Naive thymus-derived CD8-positive, alpha-beta T cell (primary cell): ENCODE measurements at places on chromosomes 16 and 17.

GRCh38 chr17:80883831-80884735 lies 107.6 kb upstream of the CHMP6 start:
- no peak for DNase-seq

- DNase-seq, result peak; percentile 38
Observed at GRCh38 chr17:45895304-45895968, 1.1 kb downstream of the MAPT start.

DNA sequence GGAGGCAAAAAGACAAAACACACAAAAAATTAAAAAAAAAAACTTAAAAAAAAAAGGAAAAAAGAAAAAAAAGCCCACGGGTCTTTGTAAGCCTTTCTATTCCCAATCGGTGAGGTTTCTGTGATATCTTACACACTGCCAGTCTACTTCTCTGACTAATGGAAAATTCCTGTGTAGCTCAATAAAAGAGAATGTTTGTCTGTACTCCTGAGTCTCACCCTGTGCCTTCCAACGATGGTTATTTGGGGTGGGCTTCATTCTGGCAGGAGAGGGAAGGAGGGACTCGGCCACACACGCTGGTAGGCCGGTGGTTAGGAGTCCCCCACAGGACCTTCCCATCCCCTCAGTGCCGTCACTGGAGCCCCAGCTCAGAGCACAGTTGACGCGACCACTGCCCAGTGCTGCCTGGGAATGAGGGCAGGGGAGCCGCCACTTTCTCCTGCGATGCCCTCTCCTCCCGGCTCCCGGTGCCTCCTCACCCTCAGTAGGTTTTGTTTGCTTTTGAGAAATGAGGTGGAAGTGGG lies 68.0 kb downstream of the AMFR start:
- no peak for DNase-seq

DNA sequence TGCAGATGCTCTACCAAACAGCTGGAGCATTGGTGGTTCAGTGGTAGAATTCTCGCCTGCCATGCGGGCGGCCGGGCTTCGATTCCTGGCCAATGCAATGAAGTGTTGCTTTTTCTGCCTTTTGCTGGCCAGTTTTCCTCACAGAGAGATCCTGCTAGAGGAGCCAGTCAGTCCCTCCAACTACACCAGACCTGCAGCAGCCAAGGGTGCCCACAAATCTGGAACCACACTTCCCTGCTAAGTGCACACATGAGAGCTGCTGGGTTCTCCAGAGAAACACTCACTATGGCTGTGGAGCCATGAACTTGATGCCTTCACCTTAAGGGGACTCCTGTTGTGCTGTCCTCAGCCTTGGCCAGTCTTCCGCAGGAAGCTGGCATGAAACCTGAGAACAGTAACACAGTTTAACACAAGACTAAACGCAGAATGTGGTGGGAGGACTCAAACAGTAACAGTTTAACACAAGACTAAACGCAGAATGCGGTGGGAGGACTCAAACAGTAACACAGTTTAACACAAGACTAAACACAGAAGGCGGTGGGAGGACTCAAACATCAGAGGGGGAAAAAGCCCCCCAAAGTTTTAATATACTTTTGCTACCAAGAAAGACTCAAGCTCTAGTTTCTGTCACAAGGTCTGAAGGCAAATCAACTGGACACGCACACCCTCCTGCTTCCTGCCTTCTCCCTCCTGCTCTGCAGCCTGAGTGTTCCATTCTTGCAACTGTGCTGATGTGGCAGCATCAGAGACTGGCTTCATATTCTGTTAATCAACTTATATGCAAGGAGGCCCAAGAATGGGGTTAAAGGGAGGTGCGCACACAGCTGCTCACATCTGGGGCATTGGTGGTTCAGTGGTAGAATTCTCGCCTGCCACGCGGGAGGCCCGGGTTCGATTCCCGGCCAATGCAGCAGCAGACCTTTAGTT lies 12.0 kb downstream of the VAC14 start:
- DNase-seq, result no peak

GRCh38 chr16:353404-354290 lies 1.1 kb upstream of the AXIN1 start:
- peak; percentile 12 for DNase-seq

DNA sequence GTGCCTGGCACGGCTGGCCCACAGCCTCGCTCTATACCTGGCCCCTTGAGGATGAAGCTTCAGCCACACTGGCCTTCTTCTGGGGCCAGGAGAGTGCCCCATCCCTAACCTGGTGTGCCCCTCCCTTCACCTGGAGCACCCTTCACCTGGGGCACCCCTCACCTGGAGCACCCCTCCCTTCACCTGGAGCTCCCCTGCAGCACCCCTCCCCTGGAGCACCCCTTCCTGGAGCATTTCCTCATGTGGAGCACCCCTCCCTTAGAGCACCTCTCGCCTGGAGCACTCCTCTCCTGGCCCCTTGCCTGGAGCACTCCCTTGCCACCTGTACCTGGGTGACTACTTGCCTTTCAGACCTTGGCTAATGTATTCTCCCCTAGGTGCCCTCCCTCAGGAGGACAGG lies 2.4 kb upstream of the FBXL16 start:
- DNase-seq, result no peak

DNA sequence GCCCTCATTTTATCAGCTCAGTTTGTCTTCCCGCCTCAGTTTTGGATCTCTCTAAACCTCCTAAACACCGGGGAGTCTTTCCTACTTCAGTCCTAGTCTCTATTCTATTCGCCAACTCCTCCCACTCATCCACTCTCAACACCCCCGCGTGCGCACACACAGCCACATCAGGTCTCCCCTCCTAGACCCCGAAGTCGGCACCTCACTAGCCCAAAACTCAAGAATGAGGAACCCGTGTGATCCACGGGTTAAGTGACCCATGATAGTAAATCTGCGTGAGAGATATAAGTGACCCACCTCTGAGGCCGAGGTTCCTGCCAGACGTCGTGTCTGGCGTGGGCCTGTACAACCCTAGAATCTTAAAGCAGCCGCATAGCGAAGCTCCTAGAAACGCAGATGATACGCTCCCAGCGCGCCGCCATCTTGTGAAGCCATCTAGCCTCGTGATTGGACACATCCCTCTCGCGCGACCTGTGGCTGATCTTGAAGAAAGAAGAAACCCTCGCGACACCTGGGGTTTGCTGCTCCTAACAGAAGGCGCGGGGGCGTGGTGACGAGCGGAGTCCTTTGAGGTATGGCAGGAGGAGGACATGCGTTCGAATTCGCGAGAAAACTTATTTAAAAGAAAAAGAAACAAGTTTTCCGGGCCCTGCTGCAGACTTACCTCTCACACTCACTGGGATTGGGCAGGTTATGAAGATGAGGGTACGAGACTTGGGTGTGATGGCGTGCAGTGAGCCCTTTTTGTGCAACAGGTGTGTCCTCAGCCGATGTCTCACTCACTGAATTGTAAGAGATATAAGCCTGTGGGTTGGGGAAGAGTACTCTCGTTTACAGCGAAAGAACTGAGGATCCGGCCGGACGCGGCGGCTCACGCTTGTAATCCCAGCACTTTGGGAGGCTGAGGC lies at the start of gene METTL16:
Gene METTL16, minus strand, starts transcription at position 427 of the 908 bp plus-strand sequence. CDS start 9,557 bp downstream, outside the sequence.
- DNase-seq, result peak; percentile 96

DNA sequence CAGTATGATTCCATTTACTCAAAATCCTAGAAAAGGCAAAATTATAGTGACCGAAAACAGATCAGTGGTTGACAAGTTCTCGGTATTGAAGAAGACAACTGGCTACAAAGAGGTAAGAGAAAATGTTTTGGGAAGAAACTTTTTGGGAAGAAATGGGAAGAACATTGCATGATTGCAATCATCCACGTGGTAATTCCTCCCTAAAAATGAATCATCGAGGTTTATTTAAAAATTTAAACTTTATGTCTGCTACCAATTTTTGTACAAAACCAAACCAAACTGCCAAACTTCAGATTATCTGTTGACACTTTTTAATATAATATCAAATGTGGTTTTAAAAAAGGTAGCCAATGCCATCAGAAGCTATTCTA lies 8.1 kb downstream of the SMURF2 start:
- no peak for DNase-seq

GRCh38 chr17:52048137-52048898 lies 110.2 kb downstream of the CA10 start:
- no peak for DNase-seq

GRCh38 chr16:85169333-85170065 lies 57.2 kb upstream of the CIBAR2 start:
- no peak for DNase-seq

- DNase-seq, result no peak
Observed at GRCh38 chr17:79038545-79039135, 14.7 kb downstream of the C1QTNF1 start.

DNA sequence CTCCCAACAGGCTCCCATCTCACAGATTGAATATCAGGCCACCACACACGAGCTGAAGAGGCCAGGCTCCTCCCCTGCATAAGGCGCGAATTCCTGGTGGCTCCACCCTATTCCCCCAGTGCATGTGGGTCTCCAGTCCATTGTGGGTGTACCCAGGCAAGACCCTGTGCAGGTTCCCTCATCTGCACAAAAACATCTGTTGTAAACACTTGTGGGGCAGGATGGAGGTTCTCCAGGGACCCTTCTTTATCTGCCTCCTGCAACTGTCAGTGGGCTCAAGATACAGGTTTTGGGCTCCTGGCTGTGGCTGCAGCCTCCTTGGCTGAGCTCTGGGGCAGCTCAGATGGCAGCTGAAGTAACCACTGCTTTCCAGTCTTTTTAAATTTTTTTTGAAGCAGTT lies 17.6 kb upstream of the LGALS9 start:
- peak; percentile 43 for DNase-seq

GRCh38 chr17:80825471-80826345 lies 165.9 kb upstream of the CHMP6 start:
- no peak for DNase-seq

DNA sequence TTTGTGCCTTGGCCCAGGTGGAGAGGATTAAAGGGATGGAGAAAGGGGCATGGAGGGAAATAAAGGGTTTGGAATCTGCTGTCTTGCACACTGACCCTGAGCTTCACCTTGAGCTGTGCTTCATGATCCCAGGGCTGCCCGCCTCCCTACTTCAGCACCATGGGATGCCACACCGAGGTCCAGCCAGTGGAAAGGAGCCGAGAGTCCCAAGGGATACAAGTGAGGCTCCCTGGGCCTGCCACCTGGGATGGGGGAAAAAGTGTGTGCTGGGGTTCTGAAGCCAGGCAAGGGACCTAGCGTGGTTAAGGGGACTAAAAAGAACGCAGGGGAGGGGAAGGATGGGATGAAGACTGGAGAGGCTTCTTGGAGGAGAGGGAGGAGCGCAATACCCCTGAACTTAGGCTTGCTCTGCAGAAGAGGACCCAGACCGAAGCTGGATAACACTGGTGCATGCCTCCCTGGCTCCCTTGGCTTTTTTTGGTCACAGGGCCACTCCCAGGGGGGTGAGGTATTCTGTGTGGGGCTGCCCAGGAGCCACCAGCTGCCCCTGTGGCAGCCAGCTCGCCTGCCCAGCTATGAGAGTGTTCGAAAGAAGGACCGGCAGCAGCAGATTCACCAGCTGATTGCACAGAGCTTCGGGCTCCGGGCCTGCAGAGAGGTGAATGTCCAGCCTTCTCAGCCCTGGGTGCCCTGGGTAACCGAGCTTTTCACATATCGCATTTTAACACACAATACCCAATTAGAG lies 7.2 kb downstream of the MRPL27 start:
- no peak for DNase-seq

DNA sequence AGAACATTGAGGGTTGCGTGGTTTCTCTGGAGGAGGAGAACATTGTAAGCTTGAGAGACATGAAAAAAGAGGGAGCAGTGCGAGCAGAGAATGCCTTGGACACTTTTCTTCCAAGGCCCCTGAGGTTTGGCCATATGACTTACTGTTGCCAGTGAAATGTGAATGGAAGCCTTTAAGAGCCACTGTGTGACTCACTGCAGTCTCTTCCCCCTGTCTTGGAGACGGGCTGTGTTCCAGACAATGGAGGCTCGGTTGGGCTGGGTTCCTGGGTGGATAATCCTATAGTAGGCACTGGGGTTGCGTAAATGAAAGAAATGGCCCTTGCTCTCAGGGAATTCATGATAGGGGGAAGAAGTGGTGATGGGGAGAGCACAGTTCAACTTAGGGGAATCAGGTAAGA lies 75.5 kb downstream of the SHISA9 start:
- DNase-seq, result no peak

DNA sequence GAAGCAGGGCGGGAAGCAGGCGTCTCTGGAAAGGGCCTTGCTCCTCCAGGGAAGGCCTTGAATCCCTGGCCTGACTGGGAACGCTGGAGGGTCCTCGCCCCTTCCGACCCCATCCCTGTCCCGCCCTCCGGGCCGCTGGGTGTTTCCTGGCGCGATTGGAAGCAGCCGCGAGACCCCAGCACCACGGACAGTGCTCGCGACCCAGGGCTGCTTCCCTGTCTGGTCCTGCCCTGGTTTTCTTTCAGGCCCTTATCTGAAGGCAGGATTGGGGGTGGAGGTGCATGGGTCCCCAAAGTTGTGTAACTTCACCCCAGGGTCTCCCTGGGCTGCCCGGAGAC lies 2.1 kb downstream of the MGAT5B start:
- no peak for DNase-seq

GRCh38 chr17:80362428-80363119 lies 52.4 kb upstream of the ENDOV start:
- no peak for DNase-seq

GRCh38 chr16:5932906-5933305 lies 835.3 kb upstream of the EEF2KMT start:
- DNase-seq, result no peak

DNA sequence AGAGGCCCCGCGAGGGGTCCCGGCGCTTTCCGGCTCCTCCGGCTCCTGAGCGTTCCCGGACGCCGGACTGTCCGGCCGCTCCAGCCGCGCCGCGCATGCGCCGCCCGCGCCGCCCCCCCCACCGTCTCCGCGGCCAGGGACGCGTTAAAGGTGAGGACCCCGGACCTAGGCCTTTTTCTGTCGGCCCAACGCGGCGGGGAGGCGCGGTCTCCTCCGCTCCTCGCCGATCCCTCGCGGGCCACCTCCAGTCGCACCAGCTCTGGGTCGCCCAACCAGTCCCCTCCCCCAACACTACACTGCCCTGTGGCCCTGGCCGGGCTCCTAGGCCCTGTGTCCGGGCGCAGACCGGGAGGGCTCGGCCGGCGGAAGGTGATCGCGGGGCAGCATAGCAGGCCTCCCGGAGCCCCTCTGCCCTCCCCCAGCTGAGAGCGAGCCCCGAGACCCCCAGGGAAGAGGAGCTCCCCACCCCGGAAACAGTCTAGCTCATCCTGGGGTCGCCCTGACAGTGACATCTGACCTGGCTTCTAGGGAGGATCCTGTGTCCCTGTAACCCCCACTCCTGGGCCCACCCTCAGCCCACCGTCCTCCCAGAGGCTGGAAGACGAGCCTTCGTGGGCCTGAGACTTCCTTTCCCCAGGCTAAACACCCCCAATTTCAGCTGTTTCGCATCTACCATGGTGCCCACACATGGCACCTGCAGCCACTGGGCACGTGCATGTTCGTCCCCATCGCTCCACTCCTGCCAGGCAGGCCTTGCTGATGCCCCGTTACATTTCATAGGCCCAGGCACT lies 14.7 kb upstream of the BCAR1 start:
- DNase-seq, result no peak

GRCh38 chr16:87241137-87241771 lies 75.9 kb downstream of the C16orf95 start:
- DNase-seq, result no peak
